Activated T-cell treated with anti-CD3 and anti-CD28 coated beads, Interleukin-2, amount 50 U/mL, for 24 hours (primary cell): ENCODE measurements at places on chromosomes 12 and 14.

- no peak for DNase-seq
Observed at GRCh38 chr12:53659011-53659551, 16.8 kb downstream of the ATP5MC2 start.

GRCh38 chr12:81245907-81246570 lies 168.2 kb downstream of the ACSS3 start:
- no peak for DNase-seq

DNA sequence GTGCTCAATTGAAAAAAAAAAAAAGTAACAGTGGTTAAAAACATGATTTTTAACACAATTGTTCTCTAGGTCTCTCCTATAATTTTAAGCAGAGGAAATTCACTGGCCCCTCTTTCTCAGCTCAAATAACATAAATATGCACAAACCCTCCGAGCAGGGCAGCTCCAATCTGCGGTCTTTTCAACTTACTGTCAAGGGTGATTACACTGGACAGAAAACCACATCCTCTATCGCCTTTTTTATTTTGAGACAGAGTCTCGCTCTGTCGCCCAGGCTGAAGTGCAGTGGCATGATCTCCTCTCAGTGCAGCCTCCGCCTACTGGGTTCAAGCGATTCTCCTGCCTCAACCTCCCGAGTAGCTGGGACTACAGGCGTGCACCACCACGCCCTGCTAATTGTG lies 16.5 kb upstream of the GABARAPL1 start:
- no peak for DNase-seq

DNA sequence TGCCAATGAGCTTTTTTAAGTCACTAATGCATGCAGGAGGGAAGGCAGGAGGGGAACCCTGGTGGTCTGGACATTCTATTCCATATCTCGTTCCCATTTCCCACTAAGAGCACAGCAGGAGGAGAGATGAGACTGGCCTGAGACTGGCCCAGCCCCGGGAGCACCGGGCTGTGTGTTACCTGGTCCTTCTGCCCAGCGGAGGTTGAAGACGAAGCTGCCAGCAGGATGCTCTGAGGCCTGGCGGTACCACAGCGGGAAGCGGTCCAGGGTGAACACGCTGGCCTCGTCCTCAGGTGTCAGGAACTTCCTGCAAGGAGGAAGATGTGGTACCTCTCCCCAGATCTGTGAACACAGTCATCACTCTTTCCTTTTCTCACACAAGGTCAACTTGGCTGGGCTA lies 23.9 kb downstream of the LRTM2 start:
- no peak for DNase-seq

DNA sequence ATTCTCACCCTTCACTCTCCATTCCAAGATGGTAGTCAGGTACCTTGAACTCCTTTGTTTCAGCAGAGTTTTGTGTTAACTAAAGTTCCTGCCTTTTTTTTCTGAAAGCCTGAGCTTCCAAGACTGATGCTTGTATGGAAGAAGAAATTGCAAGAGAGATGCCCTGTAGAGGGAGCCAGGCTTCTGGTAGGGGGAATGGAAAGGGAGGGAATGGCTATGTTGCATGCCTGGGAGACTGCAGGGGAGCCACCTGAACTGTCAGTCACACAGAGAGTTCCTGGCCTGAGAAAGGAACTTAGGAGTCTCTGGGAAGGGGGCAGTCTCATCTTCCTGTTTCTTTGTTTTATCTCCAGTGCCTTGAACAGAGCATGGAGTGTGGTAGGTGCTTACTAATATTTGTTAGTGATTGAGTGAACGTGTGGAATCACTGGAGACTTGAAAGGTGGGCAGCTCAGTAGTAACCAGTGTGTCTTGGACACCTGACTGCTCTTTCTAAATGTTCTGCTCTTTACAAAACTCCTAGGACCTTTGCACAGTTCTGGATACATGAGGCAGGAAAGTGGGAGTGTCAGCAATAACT lies 132.2 kb downstream of the ANO4 start:
- no peak for DNase-seq

DNA sequence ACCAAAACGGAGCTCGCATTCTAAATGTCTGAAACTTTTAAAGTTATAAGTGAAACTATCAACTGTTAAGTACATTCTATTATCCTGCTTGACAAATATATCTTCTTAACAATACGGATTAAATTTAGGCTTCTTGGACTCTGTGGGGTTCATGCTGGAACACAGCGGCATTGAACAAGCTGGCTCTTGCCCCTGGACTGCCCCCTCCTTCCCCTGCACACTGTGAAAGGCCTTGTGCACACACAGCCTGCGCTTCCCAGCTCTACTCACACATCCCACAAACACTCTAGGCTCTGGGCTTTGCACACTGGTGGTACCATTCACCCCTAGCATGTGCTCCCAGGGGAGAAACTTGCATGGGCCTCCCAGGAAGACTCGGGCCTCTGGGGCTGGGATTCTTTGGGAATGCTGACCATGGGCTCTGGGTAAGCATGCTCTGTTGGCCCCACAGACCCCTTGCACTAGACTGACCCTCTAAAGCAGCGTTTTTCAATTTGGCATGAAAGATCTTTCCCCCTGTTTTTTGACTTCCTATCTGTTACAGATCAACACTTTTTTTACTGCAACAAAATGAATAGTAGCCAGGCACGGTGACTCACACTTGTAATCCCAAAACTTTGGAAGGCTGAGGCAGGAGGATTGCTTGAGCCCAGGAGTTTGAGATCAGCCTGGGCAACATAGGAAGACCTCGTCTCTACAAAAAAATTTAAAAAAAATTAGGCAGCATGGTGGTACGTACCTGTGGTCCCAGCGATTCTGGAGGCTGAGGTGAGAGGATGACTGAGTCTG lies 96.2 kb upstream of the CPM start:
- DNase-seq, result no peak

DNA sequence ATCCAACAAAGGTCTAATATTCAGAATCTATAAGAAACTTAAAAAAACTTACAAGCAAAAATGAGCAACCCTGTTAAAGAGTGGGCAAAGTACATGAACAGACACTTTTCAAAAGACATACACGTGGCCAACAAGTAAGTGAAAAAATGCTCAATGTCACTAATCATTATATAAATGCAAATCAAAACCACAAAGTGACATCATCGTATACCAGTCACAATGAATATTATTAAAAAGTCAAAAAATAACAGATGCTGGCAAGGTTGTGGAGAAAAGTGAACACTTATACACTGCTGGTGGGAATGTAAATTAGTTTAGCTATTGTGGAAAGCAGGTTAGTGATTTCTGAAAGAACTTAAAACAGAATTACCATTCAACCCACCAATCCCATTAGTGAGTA lies 199.1 kb downstream of the SNAPC1 start:
- DNase-seq, result no peak

DNA sequence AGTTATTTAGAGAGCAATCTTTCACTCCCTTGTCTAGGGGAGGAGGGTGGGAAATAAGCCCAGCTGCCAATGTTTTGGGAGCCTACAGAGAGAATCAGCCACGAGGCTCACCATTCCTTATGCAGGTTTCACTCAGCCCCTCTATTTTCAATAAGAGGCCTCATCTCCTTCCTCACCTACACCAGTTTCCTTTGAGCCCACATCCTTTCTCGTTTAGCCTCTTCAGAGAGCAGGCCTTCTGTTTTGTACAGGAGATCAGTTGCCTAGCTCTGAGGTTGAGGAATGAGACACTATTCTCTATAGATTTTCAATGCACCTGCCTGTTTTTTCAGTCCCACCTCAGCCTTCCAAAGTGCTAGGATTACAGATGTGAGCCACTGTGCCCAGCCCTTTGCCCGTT lies 17.9 kb downstream of the SNAPC1 start:
- DNase-seq, result no peak

DNA sequence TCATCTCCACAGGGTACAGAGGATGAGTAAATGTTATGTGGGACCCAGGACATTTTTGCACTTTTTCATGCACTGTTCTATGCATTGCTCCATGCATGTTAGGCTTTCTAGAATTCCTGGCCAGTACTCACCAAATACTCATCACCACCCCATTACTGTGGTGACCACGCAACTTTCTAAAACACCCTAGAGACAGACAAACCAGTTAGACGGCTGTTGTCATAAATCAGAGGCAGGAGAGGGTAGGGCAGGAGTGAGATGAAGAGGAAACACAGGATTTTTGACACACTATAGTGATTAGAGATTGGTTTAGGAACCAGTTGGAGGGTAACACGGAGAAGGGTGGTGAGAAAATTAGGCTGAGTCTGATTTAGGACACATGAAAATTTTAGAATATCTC lies 59.3 kb downstream of the IFNG start:
- no peak for DNase-seq

DNA sequence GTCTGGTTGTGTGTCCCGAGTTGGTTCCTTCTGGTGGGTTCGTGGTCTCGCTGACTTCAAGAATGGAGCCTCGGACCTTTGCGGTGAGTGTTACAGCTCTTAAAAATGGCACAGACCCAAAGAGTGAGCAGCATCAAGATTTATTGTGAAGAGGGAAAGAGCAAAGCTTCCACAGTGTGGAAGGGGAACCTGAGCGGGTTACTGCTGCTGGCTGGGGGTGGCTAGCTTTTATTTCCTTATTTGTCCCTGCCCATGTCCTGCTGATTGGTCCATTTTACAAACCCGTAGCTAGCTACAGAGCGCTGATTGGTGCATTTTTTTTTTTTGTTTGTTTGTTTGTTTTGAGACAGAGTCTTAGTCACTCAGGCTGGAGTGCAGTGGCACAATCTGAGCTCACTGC lies 29.3 kb downstream of the FGF6 start:
- DNase-seq, result no peak

GRCh38 chr12:29343022-29343799 lies 37.8 kb downstream of the ERGIC2 start:
- no peak for DNase-seq

DNA sequence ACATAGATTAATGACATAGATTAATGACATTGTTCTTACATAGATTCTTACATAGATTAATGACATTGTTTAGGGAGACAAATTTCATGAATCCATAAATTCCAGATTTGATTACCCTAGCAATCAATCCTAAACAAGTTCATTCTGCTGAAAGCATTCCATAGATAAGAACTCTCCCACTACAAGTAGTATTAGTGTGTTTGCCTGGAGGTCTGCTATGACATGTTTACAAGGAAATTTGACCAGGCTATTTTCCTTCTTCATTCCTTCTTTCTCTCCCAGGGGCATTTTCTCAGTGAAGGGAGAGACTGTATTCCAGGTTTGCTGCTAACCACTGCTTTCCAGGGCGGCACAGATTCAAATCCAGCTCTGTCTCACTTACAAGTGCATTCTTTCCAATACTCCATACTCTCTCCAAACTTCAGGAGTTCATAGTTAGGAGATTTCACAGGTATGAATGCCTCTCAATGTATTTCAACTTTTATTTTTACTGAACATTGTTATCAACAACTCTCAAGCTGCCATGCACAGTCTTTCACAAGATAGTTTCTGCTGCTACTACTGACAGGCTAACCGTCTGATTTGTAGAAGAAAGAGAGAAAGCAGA lies 134.5 kb downstream of the SLC38A1 start:
- DNase-seq, result no peak

GRCh38 chr12:82223426-82223825 lies 134.8 kb downstream of the CCDC59 start:
- DNase-seq, result no peak

DNA sequence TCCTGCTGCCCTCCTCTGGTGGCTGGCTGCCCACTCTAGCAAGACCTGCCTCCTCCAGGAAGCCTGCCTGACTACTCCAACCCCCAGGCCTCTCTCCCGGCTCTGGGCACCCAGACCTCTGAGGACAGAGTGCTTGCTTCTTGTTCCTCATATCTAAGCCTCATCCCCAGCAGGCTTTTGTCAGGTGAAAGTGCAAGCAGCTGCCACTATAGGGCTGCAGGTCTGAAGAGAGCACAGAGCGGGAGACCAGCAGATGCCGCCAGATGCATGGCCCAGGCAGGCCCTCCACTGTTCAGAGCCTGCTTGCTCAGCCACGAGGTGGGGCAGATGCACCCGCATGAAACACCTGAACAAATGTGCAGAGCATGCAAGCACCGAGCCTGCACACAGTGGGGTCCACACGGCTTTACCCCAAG lies 73.0 kb downstream of the SERPINA3 start:
- no peak for DNase-seq

- no peak for DNase-seq
Observed at GRCh38 chr12:116442946-116443345, 116.2 kb upstream of the MAP1LC3B2 start.

GRCh38 chr12:38689195-38689594 lies 216.2 kb downstream of the CPNE8 start:
- no peak for DNase-seq

- no peak for DNase-seq
Observed at GRCh38 chr14:23259426-23259825, 21.7 kb downstream of the RNF212B start.

DNA sequence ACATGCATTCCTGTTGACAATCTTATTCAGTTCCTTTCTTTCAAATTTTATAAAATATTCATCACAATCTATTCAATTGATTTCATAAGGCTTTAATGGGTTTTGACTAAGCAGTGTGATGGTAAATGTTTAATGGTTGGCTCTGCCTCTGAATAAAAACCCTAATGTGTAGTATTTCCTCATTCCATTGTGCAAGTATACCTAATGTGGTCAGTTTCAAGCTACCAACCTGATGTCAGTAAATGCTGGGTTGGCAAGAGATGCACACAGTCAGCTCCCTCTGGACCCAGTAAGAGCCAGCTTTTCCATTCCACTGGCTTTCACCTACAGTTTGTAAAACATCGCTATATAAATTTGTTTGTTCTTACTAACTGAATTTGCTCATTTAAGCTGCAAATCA lies 53.9 kb downstream of the METTL25 start:
- no peak for DNase-seq

DNA sequence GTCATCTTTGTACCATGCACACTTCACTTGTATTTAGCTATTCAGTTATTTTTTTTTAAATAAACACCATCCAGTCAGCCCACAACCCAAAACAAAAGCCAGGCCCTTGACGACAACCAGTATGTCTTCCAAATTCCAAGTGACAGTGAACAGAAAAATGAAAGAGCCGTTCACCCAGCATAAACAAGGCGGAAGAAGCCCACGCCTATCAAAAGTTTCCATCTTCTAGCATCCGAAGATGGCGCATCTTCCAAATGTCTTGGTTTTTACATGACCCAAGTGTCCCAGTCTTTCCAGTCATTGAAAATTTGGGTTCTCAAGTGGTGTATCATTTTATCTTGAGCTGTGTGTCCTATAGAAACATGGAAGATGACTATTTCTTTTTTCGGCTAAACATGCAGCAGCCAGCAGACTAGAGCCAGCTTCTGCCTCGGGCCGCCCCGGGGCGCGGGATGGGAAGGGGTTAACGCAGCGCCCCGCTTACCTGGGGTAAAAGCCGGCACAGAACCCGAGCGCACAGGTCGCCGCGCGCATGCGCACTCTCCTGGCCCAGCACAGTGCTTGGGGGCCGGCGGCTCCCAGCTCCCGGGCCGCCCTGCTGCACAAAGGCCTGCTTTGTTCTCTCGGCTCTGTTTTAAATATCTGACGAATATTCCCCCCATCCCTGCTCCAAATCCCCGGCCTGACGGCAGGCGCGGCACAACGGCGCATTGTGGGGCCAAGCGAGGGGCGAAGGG lies 164.8 kb downstream of the ZFP36L1 start:
- peak; percentile 73 for DNase-seq
